ENCODE measurements at places on chromosomes 4 and X.

GRCh38 chr4:143076723-143077122, 108.0 kb upstream of the USP38 start:
- no peak for DNase-seq

DNA sequence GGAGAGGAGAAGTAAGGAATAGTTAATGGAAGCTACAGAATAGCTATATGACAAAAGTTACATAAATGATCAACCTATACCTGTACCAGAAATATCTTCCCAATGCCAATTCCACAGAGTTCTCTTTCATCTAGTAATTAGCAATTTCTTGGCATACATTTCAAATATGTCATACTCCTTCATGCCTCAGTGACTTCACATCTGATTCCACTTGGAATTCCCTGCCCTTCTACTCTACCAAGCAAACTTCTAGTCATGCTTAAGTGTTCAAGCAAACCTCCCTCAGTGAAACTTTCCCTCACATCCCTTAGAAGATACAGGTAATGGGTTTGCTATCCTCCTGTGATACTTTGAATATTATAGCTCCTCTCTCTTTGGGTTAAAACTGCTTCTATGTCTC, 127.1 kb downstream of the KLHL13 start:
- no peak for DNase-seq

GRCh38 chrX:103791826-103792485, 15.3 kb downstream of the PLP1 start:
- DNase-seq: no peak

- no peak for DNase-seq
Observed at GRCh38 chrX:99398545-99398944, 1011.5 kb downstream of the PCDH19 start.

DNA sequence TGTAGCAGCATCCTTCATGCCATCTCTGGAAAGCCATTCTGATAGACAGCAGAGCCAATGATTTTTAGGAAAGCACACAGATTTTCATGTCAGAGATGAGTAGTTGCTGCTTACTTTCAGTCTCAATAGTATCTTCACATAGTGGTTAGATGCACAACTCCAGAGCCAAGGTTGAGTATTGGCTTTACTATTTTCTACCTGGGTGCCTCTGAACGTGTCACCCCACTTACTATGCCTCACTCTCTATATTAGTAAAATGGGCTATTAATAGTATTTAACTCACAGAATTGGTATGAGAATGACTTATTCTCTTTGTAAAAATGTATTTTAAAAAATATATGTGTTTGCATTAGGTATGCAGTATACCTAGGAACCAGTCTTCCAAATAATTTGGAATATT, 108.8 kb upstream of the STIM2 start:
- DNase-seq: no peak

All from stimulated activated CD8-positive, alpha-beta memory T cell treated with anti-CD3 and anti-CD28 coated beads, Interleukin-12 subunit alpha, Interleukin-12 subunit beta, amount 100 ng/mL, for 4 hours (primary cell).